Cortex of kidney (tissue), 1 donor: ENCODE measurements at places on chromosomes 11 and 22.

DNA sequence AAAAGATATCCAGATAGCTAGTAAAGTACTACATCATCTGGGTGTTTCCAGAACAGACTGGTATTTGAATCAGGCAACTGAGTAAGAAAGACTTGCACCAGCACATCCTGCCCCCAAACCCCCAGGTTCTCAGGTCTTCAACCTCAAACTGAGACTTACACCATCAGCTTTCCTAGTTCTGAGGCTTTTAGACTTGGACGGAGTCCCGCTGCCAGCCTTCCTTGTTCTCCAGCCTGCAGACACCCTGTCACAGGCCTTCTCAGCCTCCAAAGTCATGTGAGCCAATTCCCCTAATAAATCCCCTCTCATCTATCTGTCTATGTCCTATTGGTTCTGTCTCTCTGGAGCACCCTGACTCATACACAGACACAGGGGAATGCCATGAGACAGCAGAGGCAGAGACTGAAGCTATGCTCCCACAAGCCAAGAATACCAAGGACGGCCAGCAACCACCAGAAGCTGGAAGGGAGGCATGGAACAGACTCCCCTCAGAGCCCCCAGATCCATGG is 10.9 kb downstream of the SMCO4 start:
- no peak for DNase-seq

- DNase-seq: no peak
Observed at GRCh38 chr11:94922321-94923003, 50.9 kb downstream of the CWC15 start.

DNA sequence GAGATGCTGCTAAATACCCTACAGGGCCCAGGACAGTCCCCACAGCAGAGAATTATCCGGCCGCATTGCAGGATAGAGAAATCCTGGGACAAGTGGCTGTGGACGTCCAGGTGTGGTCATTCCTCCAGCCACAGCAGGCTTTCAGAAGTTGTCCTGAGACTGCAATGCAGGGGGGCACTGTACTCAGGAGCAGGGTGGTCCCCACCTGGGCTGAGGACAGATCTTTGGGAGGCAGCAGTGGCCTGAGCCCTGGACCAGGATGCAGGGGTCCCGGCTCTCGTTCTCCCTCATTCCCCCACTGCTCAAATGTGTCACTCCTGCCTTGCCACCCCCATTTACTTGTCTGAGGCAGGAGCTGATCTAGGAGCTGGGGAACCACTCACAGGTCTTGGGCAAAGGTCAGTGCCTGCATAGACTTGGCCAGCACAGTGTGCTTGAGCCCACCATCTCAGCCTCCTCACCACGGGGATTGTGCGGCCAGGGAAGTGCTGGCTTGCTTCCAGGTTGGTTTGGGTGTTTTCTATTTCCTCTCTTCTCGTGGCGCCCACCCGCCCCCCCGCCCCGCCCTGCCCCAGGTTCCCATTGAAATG is 15.3 kb downstream of the LINC01488 start:
- no peak for DNase-seq

- DNase-seq: no peak
Observed at GRCh38 chr11:63844836-63845235, 5.9 kb downstream of the MARK2 start.

- no peak for DNase-seq
Observed at GRCh38 chr11:7422544-7423331, 62.6 kb upstream of the OLFML1 start.

GRCh38 chr11:26762089-26762488 is 40.2 kb upstream of the SLC5A12 start:
- no peak for DNase-seq

DNA sequence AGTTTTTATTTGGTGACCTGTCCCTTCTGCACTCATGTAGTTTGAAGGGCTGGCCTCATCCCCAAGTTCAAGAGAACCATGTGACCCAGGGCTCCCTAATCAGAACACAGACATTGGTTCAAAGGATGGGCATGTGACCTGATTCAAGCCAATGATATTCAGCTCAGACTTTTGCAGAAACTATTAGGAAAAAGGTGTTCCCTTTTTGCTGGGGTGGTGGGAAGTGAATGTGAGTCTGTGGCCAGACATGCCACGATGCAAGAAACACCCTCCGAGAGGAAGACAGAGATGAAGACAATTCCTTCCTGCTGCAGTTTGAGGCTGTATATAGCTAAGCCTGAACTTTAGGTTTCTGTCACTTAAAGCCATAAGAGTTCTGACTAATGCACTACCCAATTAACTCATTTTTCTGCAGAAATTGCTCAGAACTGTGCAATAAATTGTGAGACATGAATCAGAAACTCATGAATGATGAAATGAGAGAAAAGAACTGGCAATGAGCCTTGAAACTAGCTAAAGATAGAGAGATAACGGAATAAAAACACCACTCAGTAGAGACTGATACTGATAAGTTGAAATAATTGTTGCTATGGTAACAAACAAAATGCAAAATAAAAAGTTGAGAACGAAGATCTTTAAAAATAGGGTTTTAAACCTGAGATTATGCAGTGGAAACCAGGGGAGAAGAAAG is 9.2 kb upstream of the MAPK1 start:
- DNase-seq: no peak

DNA sequence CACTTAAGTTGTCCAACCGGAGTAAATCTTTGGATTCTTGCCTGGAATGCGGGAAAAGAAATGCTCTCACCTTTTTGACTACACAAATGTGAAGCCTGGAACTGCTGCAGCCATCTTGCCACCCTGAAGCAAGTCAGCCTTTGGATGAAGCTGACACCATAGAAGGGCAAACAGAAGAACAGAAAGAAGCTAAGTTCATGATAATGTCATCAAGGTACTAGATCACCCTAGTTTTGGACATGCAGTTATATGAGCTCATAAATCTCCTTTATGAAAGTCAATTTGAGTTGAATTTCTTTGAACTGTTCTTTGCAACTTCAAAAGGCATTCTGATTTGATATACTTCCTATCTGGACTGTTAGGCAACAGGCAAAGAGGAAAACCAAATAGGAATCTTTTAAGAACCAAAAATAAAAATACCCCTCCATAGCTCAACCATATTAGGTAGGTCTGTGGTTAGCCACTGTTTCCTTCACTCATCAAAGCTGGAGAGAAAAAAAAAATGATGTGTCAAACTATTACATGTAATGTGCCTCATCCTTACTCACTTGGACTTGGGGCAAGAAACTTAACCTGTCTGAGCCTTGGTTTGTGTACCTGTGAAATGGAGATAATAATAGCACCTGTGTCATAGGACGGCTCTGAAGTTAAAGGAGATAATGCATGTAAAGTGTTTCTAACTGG is 91.9 kb downstream of the WT1 start:
- DNase-seq: no peak

DNA sequence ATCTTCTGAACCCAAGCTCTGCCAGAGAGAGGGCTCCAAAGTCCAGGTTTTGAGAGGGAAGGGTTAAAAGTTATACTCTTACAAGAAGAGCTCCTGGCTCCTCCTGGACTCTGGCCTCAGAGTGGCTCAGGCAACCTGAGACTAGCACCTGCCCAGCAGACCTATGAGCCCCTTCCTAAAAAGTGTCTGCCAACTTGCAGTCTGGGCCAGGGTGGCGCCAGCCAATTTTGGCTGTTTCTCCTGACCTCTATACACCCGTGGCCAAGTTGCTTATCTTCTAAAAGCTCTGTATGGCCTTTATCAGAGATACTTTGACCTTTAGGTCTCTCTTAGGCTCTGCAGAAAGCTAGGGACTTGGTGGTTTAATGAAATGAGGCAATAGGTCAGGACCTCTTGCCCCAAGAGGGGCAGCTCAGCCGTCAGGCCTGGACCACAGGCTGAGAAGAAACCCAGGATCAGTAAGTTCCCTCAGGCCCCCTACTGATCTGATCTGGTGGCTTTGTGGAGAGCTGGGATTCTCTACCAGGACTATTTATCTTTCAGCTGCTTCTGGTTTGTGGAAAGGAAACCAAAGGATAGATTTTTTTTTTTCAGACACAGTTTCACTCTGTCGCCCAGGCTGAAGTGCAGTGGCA is 10.3 kb upstream of the UCP3 start:
- no peak for DNase-seq

GRCh38 chr11:96143041-96143521 is 199.9 kb downstream of the MAML2 start:
- no peak for DNase-seq

DNA sequence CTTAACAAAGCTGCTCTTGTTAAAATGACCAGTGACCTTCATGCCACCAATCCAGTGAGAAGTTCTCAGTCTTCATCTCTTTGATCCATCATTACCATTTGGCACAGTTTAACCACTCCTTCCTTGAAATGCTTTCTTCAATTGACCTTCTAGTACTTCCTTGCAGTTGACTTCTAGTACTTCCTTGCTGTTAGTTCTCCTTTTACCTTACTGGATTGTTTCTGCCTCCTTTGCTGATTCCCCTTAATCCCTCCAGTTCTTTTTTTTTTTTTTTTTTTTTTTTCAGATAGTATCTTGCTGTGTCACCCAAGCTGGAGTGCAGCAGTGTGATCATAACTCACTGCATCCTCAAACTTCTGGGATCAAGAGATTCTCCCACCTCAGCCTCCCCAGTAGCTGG is 66.0 kb upstream of the HORMAD2 start:
- no peak for DNase-seq

- DNase-seq: no peak
Observed at GRCh38 chr11:95716266-95716665, 73.3 kb downstream of the FAM76B start.

GRCh38 chr11:69306821-69307220 is 12.9 kb downstream of the MYEOV start:
- DNase-seq: no peak

GRCh38 chr11:112783945-112784322 is 177.3 kb upstream of the NCAM1 start:
- DNase-seq: no peak

GRCh38 chr11:10164621-10165020 is 129.4 kb downstream of the SBF2 start:
- DNase-seq: no peak

- no peak for DNase-seq
Observed at GRCh38 chr22:30186041-30186440, 60.5 kb downstream of the LIF start.

DNA sequence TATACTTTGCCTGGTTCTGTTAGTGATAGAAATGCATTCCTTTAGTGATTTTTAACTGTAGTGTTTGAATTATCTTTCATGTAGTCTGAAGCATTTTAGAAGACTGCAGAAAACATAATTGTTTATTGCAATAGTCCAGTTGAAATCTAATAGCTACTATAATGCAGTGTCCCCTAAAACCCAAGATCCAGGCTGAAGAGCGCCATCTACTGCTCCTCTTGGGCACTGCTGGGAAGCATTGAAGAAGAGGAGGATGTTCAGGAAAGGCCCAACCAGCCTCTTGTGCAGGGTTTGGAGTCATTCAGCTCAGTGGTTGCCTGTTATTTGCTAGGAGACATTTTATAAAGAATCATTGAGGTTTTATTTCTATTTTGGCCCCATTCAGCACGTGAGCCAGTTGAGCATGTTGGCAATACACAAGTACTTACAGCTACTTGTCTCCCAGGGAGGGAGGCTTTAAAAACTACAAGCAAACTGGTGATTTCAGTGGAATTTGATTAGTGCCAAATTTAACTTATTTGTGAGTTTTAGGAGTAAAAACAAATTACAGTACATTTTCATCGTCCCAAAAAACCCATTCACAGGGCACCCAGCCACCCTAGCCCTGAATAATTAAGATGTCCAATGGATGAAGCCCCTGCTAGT is 74.9 kb upstream of the HORMAD2 start:
- no peak for DNase-seq

DNA sequence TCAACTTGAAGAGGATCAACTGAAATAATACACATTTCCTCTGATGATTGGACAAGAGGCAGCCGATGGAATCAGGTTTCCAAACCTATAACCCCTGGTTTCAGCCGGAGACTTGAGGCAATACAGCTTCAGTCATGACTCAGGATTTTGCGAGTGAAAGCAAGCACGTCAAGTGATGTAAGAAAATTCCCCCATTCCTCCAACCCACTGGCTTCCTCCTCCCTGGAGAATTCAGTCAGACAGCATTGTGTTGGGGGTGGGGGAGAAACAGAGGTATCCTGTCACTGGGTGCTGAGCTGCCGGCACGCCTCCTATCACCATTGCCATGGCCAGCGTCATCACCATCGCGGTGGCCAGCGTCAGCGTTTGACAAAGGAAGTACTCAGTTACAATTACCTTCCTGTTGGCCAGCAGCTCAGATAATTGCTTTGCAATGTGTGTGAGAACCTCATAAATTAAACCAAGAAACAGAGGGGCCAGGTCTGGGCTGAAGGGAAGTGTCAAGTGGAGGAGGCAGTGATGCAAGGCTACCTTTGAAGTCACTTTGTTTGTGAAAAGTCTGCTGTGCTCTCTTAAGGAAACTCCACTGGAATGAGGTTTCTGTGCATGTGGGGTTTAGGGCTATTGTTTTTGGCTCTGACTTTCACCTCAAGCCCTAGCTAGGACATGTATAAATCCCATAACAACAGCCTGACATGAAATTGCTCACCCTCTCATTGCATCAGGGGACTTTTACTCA is 50.2 kb downstream of the LIF start:
- no peak for DNase-seq

GRCh38 chr11:72454791-72455190 is 20.5 kb upstream of the CLPB start:
- no peak for DNase-seq

DNA sequence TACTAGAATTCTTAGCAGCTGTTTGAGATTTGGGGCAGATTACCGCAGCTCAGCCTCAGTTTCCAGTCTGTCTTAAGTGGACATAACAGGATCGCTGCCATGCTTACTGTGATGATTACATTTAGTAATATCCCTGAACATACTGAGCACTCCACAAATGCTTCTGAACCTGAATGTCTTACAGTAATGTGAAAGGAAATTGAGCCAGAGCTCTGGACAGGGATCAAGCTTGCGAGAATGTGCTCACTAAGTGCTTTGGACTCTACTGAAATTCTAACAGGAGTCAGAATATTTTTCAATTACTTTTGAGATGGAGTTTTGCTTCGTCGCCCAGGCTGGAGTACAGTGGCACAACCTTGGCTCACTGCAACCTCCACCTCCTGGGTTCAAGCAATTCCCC is 118.6 kb upstream of the RASSF10 start:
- no peak for DNase-seq

GRCh38 chr11:132632641-132633124 is 899.6 kb downstream of the OPCML start:
- DNase-seq: no peak
